ENCODE measurements at places on chromosomes 13 and 19.
A peak's percentile ranks its signal among the peaks of the same experiment; 100 is the strongest.

- H3K27ac ChIP-seq: no peak overlapping the region
- no peak overlapping the region for H3K4me3 ChIP-seq
- DNase-seq: no peak
- H3K4me1 ChIP-seq: no peaks in the 10 kb centered on the region
- H3K27me3 ChIP-seq: no peaks in the 10 kb centered on the region
Observed at GRCh38 chr13:106850973-106851650, 283.2 kb upstream of the ARGLU1 start.

GRCh38 chr19:3672993-3673392, 27.3 kb downstream of the PIP5K1C start:
- H3K4me1 ChIP-seq: peaks cover 37% of the 10 kb centered on the region
- H3K27me3 ChIP-seq: no peaks in the 10 kb centered on the region
- no peak for DNase-seq
- no peak overlapping the region for H3K27ac ChIP-seq
- no peak overlapping the region for H3K4me3 ChIP-seq
- peaks cover 26% of the 10 kb centered on the region for H3K36me3 ChIP-seq

- no peak for DNase-seq
- H3K4me3 ChIP-seq: no peak overlapping the region
- no peak overlapping the region for H3K27ac ChIP-seq
- H3K36me3 ChIP-seq: no peaks in the 10 kb centered on the region
- no peaks in the 10 kb centered on the region for H3K27me3 ChIP-seq
Observed at GRCh38 chr13:51194942-51195341, 27.3 kb upstream of the FAM124A start.

- H3K36me3 ChIP-seq: no peaks in the 10 kb centered on the region
- H3K27me3 ChIP-seq: no peaks in the 10 kb centered on the region
- peak overlapping the region; percentile 53 for H3K27ac ChIP-seq
- DNase-seq: no peak
- no peak overlapping the region for H3K4me3 ChIP-seq
- H3K4me1 ChIP-seq: no peaks in the 10 kb centered on the region
Observed at GRCh38 chr13:110391273-110391672, 84.2 kb downstream of the COL4A2 start.

DNA sequence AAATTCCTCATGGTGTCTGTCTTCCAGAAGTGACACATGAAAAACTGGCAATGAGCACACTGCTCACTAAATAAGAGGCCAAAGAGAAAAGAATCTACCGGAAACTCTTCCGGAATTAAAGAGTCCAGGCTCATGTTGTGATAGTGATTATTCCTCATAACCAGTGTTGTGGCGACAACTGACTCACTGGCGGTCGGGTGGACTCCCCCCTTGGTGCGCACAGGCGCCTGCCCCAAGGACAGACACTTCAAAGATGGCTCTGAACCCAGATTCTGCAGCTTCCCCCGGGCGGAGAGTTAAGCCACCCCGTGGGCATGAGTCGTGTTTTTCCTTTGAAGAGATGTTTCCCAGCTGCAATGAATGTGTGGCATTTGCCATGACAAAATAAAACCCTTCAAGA, 10.3 kb downstream of the IL17D start:
- peaks cover 4% of the 10 kb centered on the region for H3K36me3 ChIP-seq
- no peak overlapping the region for H3K4me3 ChIP-seq
- DNase-seq: no peak
- H3K4me1 ChIP-seq: no peaks in the 10 kb centered on the region
- H3K27ac ChIP-seq: no peak overlapping the region
- no peaks in the 10 kb centered on the region for H3K27me3 ChIP-seq

GRCh38 chr19:14051980-14052379, 9.9 kb downstream of the PALM3 start:
- peaks cover 14% of the 10 kb centered on the region for H3K27me3 ChIP-seq
- H3K27ac ChIP-seq: no peak overlapping the region
- peaks cover 27% of the 10 kb centered on the region for H3K36me3 ChIP-seq
- H3K4me1 ChIP-seq: no peaks in the 10 kb centered on the region

DNA sequence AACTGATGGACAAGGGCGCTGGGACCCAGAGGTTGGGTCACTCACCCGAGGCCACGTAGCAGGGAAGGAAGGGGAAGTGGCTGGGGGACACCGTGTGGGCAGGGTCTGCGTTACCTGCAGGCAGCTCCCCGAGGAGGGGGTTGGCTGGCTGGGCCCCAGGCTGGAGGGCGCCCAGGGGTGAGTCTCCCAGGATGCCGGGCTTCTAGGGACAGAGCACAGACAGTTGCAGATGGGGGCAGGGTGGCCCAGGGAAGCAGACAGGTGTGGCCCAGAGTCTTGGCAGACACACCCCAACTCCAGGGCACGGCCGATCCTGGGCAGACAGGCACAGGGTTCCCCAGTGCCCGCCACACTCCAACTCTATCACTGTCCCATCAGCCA, 5.6 kb upstream of the FDX2 start:
- H3K36me3 ChIP-seq: peaks cover 23% of the 10 kb centered on the region
- no peaks in the 10 kb centered on the region for H3K27me3 ChIP-seq
- H3K4me3 ChIP-seq: no peak overlapping the region

DNA sequence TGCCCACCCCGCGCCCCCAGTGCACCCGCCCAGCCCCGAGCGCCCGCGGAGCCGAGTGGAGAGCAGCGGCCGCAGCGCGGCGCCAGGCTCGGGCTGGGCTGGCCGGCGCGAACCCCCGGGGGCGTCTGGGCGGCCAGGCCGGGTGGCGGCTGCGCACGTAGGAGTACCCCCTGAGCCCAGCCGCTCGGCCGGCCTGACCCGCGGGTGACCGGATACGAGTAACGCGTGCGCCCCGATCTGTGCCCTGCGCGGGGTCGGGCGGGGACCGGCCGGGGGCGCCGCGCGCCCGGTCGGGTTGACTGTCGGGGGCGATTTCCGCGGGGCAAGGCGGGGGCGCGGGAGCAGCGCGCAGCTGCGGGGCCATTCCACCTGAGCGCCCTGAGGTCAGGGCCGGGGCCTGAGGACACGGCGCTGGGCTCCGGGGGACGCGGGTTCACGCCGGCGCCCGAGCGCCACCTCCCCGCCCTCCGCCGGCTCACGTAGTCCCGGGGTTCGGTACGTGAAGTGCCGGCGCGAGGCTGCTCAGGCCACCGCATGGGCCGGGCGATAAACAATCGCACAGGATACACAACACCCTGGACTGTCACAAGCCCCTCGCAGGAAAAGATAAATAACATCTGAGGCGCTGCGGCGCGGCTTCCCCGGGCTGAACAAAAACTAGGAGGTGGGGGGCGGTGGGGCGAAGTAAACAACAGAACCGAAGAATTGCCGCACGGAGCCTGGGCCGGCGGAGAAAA, 37.6 kb upstream of the FLT1 start:
- peak overlapping the region; percentile 63 for H3K4me3 ChIP-seq
- H3K36me3 ChIP-seq: no peaks in the 10 kb centered on the region
- peak; percentile 32 for DNase-seq
- H3K4me1 ChIP-seq: no peaks in the 10 kb centered on the region

GRCh38 chr19:29378126-29378525, 147.7 kb upstream of the VSTM2B start:
- H3K27ac ChIP-seq: no peak overlapping the region
- no peaks in the 10 kb centered on the region for H3K27me3 ChIP-seq
- H3K36me3 ChIP-seq: no peaks in the 10 kb centered on the region

DNA sequence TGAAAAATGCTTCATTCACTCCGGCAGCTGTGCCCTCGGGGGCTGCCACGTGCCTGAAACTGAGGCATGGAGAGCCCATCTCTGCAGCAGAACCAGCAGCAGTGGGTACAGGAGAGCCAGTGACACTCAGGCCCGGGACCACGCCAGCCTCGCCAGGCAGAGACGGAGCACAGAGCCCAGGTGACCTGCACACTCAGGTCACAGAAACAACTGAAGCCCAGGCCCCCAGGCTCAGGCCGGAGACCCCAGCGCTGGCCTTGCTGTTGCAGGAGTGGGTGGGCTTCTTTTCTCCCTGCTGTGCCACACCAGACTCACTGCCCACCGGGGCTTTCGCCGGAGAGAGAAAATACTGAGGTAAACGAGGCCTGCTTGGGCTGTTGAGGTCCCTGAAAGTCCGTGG, 117.3 kb downstream of the SOX1 start:
- no peaks in the 10 kb centered on the region for H3K27me3 ChIP-seq
- H3K4me1 ChIP-seq: no peaks in the 10 kb centered on the region
- H3K36me3 ChIP-seq: no peaks in the 10 kb centered on the region
- H3K27ac ChIP-seq: no peak overlapping the region
- no peak for DNase-seq

DNA sequence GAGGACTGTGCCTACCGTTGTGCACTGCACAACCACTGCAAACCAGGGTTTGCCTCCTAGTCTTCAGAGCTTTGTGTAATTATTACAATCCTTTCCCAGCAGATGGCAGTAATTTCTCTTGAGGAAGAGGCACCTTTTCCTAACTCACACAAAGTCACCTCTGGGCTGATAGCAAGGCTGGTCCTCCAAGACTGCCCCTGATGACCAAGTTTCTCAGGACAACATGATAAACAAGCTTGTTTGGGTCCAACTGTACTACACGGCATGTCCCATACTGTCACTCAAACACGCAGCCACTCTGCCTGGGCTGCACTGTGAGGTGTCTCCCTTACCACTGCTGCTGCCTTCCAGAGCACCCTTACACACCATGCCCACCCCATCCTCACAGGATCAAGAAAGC, 39.3 kb downstream of the RFXAP start:
- no peak overlapping the region for H3K27ac ChIP-seq
- peak; percentile 54 for DNase-seq
- no peaks in the 10 kb centered on the region for H3K27me3 ChIP-seq
- H3K36me3 ChIP-seq: no peaks in the 10 kb centered on the region
- H3K4me1 ChIP-seq: no peaks in the 10 kb centered on the region

GRCh38 chr13:32426990-32427851, 709 bp downstream of the N4BP2L1 start:
- peaks cover 5% of the 10 kb centered on the region for H3K36me3 ChIP-seq
- H3K4me1 ChIP-seq: peaks cover 5% of the 10 kb centered on the region
- H3K4me3 ChIP-seq: peak overlapping the region; percentile 81
- peak; percentile 70 for DNase-seq
- no peaks in the 10 kb centered on the region for H3K27me3 ChIP-seq
- H3K27ac ChIP-seq: peak overlapping the region; percentile 90

- no peaks in the 10 kb centered on the region for H3K36me3 ChIP-seq
- peak overlapping the region; percentile 69 for H3K27ac ChIP-seq
- peaks cover 68% of the 10 kb centered on the region for H3K4me1 ChIP-seq
- peak; percentile 62 for DNase-seq
- H3K4me3 ChIP-seq: no peak overlapping the region
Observed at GRCh38 chr19:45104658-45105349, 11.8 kb downstream of the PPP1R37 start.

DNA sequence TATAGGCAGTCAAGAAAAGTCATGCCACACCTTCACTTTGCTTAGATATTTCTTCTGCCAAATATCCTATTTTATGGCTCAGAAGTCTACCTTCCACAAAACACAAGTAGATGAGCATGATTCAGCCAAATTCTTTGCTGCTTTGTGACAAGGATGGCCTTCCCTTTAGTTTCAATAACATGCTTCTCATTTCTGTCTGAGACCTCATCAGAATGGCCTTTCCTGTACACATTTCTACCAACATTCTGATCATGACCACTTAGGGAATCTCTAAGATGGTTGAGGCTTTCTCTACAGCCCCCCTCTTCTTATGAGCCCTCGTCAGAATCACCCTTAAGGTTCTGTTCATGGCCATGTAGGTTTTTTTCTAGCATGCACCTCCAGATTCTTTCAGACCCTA, 96.2 kb downstream of the COL4A2 start:
- no peak overlapping the region for H3K27ac ChIP-seq
- no peaks in the 10 kb centered on the region for H3K27me3 ChIP-seq
- no peak for DNase-seq
- H3K36me3 ChIP-seq: no peaks in the 10 kb centered on the region
- no peaks in the 10 kb centered on the region for H3K4me1 ChIP-seq
- no peak overlapping the region for H3K4me3 ChIP-seq

- no peaks in the 10 kb centered on the region for H3K4me1 ChIP-seq
- H3K27me3 ChIP-seq: no peaks in the 10 kb centered on the region
- H3K36me3 ChIP-seq: no peaks in the 10 kb centered on the region
Observed at GRCh38 chr13:83692800-83693199, 189.5 kb downstream of the SLITRK1 start.

- H3K27me3 ChIP-seq: no peaks in the 10 kb centered on the region
- H3K4me1 ChIP-seq: no peaks in the 10 kb centered on the region
- no peak for DNase-seq
- no peaks in the 10 kb centered on the region for H3K36me3 ChIP-seq
- no peak overlapping the region for H3K27ac ChIP-seq
- no peak overlapping the region for H3K4me3 ChIP-seq
Observed at GRCh38 chr19:5165697-5166019, 175.0 kb downstream of the PTPRS start.

GRCh38 chr19:11322269-11323024, 17.0 kb downstream of the RAB3D start:
- H3K27me3 ChIP-seq: no peaks in the 10 kb centered on the region
- no peak overlapping the region for H3K4me3 ChIP-seq
- peak; percentile 19 for DNase-seq
- peaks cover 49% of the 10 kb centered on the region for H3K36me3 ChIP-seq

- no peaks in the 10 kb centered on the region for H3K4me1 ChIP-seq
- no peak overlapping the region for H3K27ac ChIP-seq
- H3K4me3 ChIP-seq: no peak overlapping the region
- no peaks in the 10 kb centered on the region for H3K27me3 ChIP-seq
- no peak for DNase-seq
- peaks cover 56% of the 10 kb centered on the region for H3K36me3 ChIP-seq
Observed at GRCh38 chr19:40585241-40585981, 8.7 kb downstream of the SHKBP1 start.

DNA sequence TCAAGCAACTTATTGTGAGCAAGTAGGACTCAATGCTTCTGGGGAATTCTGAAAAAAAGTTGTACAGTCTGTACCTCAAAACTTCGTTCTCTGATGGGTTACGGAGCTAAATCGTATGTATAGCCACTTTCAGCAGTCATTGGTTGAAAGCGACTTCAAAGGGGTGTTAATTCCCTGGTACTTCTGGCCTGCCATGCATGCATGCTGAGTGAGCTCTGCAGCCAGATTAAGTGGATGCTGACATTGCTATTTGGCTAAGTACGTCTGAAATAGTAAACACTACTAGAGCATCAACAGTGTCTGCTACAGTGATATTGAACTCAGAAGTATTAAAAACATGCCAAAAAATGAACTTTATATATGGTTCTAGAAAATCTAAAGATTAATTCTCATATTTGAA, 1183.1 kb upstream of the PCDH20 start:
- H3K27me3 ChIP-seq: no peaks in the 10 kb centered on the region
- no peak overlapping the region for H3K4me3 ChIP-seq
- H3K36me3 ChIP-seq: no peaks in the 10 kb centered on the region
- DNase-seq: no peak
- H3K4me1 ChIP-seq: no peaks in the 10 kb centered on the region
